CD4-positive, alpha-beta T cell treated with Interleukin-15 for 4 hours (primary cell): ENCODE measurements at places on chromosomes 11 and 22.

DNA sequence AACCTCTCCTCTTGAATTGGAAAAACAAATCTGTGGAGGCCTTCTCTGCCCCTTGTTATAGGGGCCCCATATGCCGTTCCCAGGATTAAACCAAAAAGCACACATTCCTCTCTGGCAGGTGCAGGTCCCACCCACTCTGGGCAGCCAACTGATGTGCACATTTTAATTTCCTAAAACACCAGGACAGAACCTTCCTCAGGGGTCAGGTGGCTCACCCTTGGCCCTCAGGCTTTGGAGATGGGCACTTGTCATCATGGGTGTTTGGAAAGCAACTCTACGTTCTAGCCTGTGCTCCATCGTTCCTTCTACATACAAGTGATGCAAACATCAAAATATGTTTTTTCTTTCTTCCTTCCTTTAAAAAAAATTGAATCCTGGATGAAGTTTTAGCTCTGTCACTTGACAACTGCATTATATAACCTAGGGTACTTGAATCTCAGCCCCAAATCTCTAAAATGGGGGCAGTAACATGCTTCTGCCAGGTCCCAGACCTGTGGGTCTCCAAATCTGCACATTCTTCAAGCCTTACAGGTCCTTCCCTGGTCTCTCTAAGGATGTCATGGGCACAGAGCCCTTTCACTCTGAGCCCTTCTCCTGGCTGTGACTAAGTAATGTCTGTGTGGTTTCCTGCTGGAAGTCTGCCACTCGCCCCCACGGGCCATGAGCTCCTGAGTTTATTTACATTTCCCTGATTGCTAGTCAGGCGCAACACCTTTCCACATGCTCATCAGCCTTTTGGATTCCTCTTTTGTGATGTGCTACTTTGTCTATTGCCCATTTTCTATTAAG lies 43.8 kb downstream of the KCNQ1OT1 start:
- no peak for DNase-seq

- no peak for DNase-seq
These were observed 150.2 kb downstream of the TEAD1 start for GRCh38 chr11:12824281-12825041.

GRCh38 chr11:2778630-2779498 lies 79.1 kb upstream of the KCNQ1OT1 start:
- DNase-seq = no peak

DNA sequence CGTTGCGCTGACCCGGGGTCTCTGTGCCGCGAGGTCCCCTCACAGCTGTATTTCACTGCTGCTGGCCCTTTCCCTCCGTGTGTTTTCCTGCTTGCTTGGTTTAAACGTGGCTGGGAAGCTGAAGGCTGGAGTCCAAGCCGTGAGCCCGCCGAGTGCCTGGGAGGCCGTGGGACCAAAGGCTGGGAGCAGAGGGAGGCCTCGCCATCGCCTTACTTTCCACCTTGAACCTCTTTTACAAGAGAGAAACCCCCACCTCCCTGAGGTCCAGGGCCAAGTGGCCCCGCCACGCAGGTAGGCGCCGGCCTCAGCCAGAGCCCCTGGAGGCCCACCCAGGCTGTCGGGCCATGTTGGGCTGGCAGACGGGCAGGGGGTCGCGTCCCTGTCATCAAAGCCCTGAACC lies 411.6 kb downstream of the TBC1D22A start:
- DNase-seq = no peak

DNA sequence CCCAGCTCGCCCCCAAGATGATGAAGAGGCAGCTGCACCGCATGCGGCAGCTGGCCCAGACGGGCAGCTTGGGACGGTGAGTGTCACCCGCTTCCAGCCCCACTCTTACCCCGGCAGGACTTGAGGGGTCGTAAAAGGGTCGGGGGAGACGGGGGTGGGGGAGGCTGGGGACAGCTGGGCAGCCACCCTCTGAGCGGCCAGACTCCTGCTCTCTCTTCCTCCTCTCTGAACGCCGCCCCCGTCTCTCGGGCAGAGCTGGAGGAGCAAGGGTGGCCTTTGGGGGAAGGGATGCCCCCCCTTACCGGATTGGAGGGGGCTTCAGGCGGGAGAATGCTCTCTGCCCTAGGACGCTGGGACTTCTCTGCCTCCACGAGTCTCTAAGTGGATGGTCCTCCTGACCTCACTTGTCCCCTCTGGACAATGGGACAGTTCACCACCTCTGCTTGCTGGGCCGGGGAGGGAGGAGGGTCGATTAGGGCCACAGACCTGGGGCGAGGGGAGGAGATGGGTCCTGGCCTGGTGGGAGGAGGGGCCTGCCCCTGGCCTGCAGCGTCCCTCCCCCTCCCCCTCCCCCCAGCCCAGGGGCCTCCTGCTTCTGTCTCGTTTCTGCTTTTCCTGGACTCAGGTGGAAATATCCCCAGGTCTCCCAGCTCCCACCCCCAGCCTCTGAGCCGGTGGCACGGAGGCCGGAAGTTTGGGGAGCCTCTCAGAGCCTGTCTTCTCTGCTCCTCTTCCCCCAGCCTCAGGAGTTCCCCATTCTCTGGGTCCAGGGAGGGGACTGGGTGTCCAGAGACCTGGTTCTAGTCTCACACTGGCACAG lies 512 bp downstream of the SH3BP1 start:
- no peak for DNase-seq

- DNase-seq = no peak
These were observed 153.1 kb downstream of the TEAD1 start for GRCh38 chr11:12827369-12827768.

DNA sequence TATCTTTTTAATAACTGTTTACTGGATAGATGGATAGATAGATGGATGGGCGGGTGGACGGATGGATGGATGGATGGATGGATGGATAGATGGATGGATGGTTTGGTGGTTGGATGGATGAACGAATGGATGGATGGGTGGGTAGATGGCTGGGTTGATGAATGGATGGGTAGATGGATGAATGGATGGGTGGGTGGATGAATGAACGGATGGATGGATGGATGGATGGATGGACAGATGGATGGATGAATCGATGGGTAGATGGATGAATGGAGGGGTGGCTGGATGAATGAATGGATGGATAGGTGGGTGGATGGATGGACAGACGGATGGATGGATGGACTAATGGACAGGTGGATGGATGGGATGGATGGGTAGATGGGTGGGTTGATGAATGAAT lies 13.8 kb upstream of the SLC22A12 start:
- DNase-seq = no peak

- DNase-seq = peak; percentile 17
These were observed 619 bp downstream of the MSANTD2 start for GRCh38 chr11:124799348-124800225.

DNA sequence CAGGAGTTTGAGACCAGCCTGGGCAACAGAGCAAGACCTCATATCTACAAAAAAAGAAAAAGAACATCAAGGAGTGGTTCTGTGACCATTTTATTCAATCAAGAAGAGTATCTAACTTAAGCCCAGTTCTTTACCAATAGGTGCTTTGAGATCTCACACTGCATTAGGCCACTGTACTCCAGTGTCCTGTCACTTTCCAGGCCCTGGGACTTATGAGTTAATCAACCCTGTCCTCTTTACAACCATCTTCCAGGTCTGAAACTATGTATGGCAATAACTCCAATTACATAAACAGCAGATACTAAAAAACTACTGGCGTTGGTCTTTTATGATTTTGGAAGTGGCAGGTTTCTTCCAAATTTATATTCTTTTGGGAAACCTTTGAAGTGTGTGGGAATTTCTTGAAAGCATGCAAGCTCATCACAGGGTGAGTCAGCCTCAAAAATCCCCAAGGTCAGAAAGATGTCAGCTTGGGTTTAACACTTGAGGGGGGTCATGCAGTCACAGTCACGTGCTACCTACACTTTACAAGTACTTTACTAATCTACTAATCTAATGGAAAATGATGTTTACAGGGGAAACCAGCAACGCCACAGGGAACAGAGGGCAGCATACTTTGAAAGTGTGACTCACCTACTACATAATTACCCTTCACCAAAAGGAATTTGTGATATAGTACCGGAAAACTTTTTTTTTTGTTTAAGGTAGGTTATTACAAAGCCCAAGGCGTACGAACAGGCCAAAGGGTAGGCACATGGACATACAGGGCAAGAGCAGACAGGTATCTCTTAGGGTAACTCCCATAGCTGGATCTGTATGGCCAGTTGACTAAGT lies 15.6 kb downstream of the PISD start:
- DNase-seq = peak; percentile 41

DNA sequence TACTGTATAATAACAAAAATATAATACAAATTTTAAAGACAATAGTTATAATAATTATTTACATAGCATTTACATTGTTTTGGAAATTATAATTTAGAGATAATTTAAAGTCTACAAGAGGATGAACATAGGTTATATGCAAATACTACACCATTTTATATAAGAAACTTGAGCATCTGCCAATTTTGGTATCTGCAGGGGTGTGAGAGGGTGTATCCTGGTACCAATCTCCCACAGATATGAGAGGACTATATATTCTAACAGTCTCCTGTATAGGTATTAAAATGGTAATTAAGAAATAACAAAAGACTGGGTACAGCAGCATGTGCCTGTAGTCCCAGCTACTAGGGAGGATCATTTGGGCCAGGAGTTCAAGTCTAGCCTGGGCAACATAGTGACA lies 134.4 kb downstream of the APOL5 start:
- no peak for DNase-seq

DNA sequence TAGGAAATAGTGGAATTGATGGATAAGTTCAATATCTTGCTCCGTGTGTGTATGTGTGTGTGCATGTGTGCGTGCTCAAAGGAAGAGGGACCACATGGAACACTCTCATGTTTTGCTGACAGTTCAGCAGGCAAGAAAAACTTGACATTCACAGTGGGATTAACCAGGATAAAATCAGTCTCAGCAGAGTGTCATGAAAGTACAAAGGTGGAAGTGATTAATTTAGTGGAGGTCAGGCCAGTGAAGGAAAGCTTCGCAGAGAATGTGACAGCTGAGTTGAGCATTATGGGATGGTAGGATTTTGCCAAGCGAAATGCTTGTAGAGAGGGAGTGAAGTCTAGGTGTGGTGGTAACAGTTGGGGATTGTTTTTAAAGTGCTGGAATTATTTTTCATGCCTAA lies 15.7 kb upstream of the FBXO3 start:
- DNase-seq = no peak

DNA sequence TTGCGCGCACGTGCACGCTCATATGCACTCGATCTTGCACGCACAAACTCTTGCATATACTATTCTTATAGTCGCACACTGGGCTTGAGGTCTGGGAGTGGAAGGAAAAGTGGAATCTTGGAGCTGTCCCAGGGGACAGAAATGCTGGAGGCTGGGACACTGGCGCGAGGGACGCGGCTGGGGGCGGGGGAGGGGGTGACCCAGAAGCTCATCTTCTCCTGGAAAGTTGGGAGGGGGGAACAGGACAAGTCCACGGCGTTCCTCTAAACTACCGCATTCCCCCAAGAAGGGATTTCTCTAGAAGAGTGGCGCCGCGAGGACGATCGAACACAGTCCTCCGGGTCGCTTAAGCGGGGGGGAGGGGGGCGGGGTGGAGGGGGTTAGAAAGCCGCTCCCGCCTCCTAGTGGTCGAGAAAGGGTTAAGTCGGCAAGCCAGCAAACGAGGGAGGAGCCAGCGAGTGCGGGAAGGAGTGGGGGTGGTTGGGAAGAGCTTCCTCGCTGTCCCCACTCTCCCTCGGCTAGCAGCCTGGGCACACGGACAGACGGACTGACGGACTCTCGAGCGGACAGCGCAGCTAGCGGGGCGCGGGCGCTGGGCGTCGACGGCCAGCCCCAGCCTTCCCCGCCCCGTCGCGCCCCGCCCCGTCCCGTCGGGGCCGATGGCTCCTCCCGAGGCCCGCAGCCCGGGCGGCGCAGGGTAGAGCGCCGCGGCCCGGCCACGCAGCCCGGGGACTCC lies at the start of gene RTN4RL2:
TSS of gene RTN4RL2 (plus strand) at position 507 of the 736 bp plus-strand sequence. CDS start 338 bp downstream, outside the sequence.
- no peak for DNase-seq

- no peak for DNase-seq
These were observed 606 bp downstream of the RASSF7 start for GRCh38 chr11:561148-562003.

GRCh38 chr11:134390706-134391569 lies 21.1 kb downstream of the B3GAT1 start:
- DNase-seq = no peak

DNA sequence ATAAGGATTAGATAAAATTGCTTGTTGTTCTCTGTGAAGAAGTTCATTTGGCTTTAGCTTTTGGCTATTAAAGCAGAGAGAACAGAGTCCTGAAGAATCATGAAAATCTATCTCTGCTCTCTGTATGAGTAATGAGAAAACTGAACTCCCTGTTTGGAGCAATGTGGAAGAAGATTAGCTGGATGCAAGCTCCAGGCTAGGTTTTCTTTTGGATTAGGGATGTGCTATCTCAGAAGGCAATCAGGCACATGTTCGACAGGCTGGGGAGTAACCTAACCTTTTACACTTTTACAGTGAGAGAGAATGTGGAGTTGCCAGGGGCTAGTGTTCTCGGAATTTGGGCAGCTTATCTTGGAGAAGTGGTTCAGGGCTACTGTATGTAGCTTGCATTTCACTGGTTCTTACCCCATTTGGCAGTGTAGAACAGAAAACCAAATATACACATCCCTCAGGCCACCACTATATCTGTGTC lies 8.5 kb upstream of the SLN start:
- no peak for DNase-seq

- DNase-seq = no peak
These were observed 29.8 kb upstream of the ABTB2 start for GRCh38 chr11:34387653-34388052.

DNA sequence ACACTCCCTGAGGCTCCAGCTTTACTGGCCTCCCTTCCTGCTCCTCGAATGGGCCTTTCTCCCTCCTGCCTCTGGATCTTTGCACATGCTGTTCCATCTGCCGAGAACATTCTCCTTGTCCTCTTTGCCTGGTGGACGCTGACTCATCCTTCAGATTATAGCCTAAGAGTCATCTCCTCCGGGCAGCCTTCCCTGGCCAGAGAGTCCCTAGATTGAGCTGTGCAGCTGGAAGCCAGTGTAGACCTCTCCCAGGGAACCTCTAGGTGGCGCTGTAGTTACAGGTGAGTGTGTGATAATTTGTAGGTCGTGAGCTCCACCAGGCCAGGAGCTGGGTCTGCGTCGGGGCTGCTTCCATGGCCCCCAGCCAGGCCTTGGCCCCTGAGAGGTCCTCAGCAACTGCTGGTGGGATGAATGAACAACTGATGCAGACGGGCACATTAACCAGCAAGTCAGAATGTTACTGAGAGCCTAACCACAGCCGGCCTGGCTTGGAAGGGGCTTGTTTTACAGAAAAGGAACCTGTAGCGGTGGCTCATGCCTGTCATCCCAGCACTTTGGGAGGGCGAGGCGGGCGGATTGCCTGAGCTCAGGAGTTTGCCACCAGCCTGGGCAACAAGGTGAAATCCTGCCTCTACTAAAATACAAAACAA lies 8.7 kb downstream of the PNPLA5 start:
- DNase-seq = peak; percentile 45

- DNase-seq = no peak
These were observed 5.7 kb upstream of the PLAAT3 start for GRCh38 chr11:63619967-63620366.

DNA sequence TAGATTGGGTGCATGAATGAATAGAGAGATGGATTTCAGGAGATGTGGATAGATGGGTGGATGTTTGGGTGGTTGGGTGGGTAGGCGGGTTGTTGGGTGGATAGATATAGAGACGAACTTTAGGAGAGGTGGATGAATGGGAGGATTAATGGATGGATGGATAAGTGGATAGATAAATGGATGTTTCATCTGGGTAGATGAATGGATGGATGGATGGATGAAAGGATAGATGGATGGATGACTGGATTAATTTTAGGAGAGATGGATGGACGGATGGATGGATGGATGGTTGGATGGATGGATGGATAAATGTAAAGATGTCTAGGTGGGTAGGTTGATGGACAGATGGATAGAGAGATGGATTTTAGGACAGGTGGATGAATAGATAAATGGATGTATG lies 511.3 kb downstream of the MIAT start:
- no peak for DNase-seq

- no peak for DNase-seq
These were observed 55.1 kb downstream of the KIAA1671 start for GRCh38 chr22:25007444-25008106.
